ENCODE measurements at places on chromosomes 7 and 10.

- DNase-seq, result no peak
These were observed 40.3 kb upstream of the TRIM8 start for GRCh38 chr10:102603946-102604345.

GRCh38 chr10:3472287-3473051 is 299.9 kb upstream of the PITRM1 start:
- DNase-seq, result no peak

DNA sequence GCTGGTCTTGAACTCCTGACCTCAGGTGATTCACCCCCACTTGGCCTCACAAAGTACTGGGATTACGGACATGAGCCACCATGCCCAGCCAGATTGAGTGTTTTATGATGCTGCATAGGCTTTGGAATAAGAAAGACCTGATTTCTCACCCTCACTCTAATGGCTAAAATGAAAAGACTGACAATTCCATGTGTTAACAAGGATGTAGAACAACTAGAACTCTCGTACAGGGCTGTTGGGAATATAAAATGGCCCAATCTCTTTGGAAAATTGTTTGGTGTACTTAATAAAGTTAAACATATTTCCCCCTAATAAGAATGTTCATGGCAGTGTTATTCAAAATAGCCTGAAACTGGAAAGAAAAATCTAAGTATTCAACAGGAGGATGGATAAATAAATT is 43.2 kb upstream of the VCL start:
- DNase-seq, result no peak

- no peak for DNase-seq
These were observed 723.5 kb downstream of the GRM8 start for GRCh38 chr7:126529254-126529653.

- DNase-seq, result no peak
These were observed 55.3 kb downstream of the SLC25A13 start for GRCh38 chr7:96266580-96266979.
